ENCODE measurements at places on chromosomes 11 and 22.

- no peak for DNase-seq
Observed at GRCh38 chr11:20088397-20089225, 71.7 kb downstream of the DBX1 start.

DNA sequence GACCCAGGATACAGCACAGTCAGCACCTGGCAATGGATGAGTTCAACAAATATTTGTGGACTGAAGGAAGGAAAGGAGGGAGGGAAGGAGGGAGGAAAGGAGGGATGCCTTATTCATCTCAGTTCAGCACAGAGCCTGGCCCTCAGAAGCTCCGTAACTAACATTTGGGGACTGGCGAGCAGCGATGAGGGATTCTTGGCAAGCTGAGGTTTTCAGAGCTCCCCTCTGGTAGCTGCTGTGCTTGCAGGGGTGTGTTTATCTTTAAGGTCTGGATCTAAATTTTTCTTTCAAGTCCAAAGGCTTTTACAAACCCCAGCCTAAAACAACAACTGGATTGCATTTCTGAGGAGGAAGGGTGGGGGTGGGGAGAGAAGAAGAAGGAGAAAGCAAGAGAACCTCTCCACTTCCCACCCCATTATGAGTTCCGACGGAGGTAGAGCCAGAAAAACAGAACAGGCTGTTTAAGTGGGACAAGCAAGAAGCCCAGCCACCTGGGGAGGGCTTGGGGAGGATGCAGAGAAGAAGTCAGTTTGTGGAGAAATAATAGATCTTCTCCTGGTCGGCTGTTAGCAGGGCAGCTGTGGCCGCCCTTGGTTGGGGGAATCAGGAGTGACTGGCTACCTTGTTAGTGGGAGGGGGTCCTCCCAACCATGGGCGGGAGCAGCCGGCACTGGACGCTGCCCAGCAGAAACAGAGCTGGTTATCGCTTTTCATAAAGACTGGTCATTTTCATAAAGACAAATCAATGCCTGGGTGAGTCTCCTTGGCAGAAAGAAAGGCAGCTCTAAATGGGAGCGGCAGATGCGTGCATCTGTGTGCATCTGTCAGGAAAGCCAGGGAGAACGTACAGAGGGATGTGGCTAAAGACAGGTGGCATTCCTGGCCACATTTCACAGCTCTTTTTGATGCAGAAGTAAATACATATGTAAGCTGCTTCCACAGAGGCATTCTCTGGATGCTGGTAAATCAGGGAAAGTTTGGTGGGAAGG is 78.0 kb downstream of the TSPAN18 start:
- DNase-seq: no peak

DNA sequence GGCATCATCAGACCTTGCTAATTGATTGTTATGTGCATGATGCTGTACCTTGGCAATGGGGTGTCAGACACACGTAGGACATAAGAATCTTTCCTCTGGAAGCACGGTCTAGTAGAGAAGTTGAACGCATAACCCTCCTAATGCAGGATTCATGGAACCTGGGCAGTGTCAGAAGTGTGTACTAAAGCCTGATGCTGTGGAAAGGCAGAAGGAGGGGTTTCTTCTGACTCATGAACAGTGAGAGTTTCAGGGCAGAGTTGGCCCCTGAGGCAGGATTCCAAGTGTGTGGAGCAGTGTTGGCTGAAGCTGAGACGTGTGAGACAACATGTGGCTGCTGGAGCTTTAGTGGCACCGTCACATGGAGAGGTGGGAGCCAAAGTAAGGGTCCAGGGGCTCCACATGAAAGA is 3.5 kb downstream of the PANX1 start:
- no peak for DNase-seq

DNA sequence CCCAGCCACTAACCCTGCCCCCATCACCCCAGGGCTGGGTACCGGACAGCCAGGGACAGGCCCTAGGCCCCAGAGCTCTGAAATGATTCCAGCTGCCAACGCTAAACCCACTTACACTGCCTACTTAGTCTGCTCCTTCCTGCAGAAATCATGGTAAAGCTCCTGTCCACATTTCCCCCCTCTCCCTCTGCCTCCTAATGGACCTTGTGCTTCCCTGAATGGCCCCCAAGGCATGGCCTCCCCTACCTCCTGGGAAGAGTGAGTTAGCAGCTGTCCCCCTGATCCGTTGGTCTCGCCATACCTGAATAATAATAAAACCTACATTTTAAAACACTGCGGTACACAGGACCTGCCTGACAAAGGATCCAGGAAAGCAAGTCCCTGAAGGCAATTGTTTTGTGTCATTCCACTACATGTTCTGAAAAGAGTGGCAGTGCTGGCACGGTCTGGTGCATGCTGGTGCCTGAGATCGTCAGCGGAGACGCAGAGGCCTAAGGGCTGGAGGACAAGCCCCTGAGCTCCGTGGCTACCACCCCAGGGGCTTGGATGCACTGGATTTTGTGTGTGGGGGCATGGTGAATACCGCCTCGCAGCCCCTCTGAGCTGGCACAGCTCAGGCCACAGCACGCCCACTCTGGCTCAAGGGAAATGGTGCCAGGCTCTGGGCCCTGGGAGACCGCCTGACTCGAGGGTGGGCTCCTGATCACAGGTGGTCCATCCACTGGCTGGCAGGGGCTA is 186.3 kb downstream of the CTTN start:
- DNase-seq: no peak

All from LoVo (cell line).